Activated CD4-positive, alpha-beta T cell treated with anti-CD3 and anti-CD28 coated beads for 48 hours (primary cell): ENCODE measurements at places on chromosomes 7 and 10.

GRCh38 chr7:70504254-70504653, 627.7 kb upstream of the GALNT17 start:
- no peak for DNase-seq

DNA sequence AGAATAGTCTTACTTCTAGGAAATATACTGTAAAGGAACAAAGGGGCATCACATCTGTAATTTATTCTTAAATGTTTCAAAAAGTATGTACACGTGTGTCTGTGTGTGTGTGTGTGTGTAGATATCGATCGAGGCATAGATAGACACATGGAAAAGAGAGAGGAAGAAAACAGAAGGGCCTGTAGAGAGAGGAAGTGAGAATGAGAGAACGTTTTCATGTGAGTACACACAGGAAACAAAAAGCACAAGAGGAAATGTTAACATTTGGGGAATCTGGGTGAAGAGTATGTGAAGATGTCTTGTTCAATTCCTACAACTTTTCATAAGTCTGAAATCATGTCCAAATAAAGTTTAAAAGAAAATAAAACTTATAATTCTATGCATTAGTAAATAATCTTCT, 286.5 kb upstream of the SORCS1 start:
- DNase-seq, result no peak

DNA sequence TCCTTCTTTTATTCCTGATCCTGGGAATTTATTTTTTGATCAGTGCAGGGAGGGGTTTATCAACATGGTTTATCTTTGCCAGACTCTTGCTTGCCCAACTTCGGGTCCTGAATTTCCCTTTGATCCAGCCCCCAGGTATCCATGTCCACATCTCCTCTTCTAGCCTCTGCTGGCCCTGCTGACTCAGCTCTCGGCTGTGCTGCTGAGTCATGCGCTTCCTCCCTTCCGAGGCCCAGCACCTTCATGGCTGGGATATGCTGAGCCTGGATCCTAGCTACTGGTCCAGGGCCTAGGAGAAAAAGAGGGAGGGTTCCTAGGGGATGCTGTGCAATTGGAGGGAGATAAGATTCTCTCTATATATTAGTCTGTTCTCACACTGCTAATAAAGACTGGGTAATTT, 380.7 kb upstream of the SHH start:
- DNase-seq, result no peak

- no peak for DNase-seq
These were observed 760.0 kb upstream of the SORCS1 start for GRCh38 chr10:107924458-107924857.

GRCh38 chr10:18087355-18087754, 52.9 kb upstream of the CACNB2 start:
- no peak for DNase-seq
